Mesenchymal stem cell (in vitro differentiated cells and primary cell): ENCODE measurements at places on chromosomes 5 and 9.

- DNase-seq, result peak; percentile 64
Observed at GRCh38 chr9:87515006-87515405, 17.3 kb downstream of the DAPK1 start.

DNA sequence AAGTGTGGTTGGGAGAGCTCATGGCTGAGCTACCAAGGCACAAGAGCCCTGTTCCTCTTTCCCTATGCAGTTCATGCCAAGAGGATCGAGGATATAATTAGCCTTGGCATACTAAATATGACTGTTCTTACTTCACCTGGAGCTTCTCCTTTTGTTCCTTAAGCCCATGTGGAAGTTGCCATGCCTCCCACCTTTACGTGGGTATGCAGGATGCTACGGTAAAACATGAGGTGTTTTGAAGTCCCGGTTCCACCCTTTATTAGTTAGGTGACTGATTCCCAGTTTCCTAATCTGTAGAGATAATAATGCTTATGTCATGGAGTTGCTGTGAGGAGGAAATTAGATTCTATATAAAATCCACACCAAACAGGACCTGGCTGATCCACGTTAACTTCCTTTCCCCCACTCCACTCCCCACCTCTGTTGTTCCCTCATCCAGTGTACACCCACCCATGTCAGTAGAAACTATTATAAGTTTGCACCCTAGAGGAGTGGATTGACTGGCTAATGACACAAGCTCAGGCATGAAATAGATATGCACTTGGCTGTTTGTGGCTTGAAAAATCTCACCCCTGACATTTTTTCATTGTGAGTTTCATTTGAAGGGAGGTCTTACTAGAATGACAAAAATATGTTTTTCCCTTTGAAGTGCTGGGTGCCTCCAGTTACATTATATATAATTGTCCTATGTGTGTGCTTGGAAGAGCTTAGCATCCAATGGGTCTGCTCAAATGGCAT is 36.8 kb upstream of the SHOC1 start:
- no peak for DNase-seq

DNA sequence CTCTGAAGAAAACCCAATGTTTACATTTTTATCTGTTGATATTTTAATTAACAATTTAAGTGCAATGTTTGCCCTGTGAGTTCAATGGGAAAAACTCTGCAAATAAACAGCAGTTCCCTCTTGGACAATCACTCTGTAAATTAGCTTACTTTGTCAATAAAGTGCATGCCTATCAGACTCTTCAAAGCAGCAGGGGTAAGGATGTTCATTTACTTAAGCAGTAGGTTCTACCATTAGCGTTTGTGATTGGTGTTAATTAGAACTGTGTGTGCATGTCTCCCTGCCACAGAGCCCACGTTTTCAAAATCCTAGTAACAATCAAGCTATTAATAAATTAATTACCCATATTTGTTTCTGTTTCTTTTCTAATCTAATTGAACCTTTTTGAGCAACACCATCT is 1921.6 kb upstream of the WWC1 start:
- no peak for DNase-seq

DNA sequence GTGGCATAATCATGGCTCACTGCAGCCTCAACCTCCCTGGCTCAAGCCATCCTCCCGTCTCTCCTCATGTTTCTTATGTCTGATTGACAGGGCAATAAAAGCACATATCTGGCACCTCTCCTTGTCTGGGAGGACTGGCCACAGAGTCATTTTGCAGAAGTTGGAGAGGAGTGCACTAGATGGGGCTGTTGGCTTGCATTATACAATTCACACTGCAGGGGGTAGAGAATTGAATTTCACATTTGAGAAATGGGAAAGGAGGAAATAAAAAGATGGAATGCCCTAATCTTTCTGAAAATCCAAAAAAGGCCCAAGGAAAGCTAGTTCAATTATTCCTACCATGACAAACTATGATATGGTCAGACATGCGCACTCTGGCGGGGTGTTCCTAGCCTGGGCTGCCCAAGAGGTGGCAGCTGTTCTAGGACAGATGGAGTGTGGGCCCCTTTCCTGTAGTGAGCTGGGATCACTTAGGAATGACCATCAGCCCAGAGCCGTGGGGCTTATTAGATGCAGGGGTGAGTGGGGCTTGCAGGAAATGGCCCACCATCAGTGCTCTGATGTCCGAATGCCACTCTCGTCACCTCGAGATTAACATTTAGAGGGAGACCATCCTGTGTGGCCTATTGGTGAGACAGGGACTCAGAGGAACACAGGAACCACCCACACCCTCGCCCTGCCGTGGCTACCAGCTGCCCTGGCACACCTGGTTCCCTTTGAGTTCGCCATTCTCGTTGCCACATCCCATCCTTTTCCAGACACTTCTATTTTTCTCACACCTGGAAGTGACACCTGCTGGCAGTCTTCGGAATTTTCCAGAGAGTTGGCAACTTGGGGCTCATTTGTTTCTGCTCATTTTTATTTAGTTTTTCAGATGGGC is 21.8 kb upstream of the ANKRD18A start:
- DNase-seq, result peak; percentile 49

DNA sequence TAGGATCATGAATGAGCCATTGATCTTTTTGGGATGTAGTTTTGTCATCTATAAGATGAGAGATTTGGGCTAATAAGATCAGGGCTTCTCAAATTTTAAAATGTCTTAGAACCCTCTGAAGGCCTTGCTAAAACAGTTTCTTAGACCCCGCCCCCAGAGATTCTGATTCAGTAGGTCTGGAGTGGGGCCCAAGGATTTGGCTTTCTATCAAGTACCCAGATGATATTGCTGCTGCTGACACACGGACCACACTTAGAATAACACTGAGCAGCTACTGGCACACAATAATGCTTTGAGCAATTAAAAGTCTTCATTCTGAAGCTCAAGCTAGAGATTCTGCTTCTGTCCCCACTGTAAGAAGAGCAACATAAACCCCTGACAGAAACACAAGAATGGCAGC is 216.7 kb downstream of the SMARCA2 start:
- no peak for DNase-seq

DNA sequence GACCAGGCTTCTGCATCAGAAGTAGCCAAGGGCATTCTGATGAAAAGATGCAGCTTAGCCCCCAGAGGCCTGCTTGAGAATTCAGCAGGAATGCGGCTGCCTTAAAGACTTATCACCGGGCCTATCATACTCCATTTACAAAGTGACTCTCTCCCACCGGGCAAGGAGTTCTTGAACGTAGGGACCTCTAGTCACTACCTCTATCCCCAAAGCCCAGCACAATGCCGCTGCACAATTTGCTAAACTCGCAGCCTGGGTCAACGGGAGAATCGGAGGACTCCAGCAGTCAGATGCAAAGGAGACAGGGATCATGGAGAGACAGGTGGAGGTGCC is 661 bp downstream of the PDCL start:
- peak; percentile 65 for DNase-seq

GRCh38 chr9:20640331-20641187 is 18.3 kb upstream of the MLLT3 start:
- DNase-seq, result no peak

DNA sequence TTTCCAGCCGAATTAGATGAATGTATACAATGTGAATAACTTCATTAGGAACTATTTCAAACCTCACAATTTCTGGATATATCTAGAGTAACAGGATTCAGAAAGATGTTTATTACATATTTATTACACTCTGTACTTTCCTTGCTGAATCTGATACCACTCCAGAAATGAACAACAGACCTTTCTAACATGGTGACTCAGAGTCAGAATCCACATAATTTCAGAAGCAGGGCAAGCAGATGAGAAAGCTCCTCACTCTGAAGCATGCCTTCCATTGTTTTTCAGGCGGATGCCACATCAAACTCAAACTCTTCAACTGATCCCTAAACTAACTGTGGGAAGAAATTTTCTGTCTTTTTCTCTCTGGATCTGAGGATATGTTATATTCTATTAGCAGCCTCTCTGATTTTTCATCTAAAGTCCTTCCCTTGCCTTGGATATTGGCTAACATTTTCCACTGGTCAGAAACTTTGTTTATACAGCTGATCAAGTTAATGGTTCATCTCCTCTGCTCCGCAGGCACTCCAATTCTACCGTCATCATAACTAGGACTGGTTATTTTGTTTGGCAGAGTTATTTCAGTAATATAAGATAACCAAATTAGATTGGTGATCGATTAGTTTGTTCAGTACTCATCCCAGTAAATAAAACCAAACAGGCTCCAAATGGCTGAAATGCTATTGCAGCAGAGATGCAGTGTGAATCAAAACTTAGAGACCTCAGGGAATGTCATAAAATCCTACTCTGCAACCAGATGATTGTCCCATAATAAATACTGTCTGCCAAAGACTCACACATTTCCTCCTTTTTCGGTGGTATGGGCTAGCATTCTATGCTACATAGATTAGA is 556.0 kb downstream of the EBF1 start:
- peak; percentile 29 for DNase-seq

DNA sequence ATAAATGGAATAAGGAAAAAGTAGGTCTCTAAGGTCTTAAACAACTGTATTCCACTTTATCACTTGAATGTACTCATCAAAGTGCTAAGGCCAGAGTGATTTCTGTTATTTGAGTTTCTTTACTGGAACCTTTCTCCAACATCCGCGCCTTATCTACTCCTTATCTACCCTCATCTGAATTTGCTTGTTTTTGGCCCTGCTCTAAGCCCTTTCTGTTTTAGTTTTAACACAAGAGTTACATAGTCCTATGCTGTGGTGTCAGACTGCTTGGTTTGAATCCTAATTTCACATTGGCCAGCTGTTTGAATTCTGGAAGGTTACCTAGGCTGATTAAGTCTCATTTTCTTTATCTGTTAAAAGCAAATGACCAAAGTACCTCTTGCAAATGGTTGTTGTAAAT is 128.3 kb downstream of the PCSK5 start:
- DNase-seq, result no peak

- DNase-seq, result no peak
Observed at GRCh38 chr9:103991001-103991400, 103.1 kb upstream of the SMC2 start.

DNA sequence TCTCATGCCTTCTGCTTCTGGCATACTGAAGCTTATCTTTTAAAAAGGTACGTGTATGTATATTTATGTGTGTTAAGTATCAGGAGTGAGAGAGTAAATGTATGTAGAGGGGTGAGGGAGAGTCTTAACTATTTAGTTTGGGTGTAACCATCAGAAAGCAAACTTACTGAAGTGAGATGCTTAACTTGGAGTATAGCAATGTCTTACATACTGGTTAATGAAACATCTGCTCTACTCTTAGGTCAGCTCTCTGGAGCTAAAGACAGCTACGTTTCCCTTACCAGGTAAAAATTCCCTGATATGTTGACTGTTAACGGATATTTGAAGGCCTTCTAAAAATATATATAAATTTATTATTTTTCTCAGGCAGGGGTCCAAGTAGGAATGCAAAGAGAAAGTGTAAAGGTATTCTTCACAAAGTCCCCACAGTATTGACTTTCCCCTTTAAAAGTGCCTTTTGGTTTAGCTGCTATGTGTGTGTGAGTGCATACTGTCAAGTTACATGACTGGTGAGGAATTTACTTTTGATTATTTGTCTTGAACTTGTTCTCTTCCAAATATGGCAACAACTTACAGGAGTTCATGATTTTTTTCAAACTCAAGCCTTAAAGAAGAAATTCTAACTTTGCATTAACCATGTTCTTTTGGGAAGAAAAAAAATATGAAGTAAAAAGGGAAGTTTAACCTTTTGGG is 12.3 kb upstream of the C5orf24 start:
- DNase-seq, result peak; percentile 30

GRCh38 chr9:136079916-136080246 is 15.2 kb downstream of the NACC2 start:
- no peak for DNase-seq

DNA sequence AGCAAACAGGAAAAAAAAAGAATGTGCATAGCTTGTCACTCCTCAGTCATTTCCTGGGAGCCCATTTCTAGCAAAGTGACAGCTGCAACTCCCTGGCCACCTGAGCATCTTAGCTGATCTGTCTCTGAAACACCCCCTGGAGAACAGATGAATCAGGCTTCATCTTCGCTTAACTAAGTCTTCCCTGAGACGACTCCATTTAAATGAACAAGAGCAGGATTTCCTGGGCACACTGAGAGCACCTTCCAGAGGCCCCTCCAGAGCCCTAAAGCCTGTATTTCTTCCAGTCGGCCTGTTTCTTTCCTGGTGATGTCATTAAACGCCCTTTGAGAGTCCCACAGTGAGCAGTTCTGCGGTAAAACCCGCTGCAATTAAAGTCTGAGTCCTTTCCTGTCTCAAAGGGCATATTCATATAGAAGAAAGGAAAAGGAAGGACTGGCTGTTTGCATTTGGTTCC is 13.9 kb downstream of the TGFBI start:
- DNase-seq, result peak; percentile 91

DNA sequence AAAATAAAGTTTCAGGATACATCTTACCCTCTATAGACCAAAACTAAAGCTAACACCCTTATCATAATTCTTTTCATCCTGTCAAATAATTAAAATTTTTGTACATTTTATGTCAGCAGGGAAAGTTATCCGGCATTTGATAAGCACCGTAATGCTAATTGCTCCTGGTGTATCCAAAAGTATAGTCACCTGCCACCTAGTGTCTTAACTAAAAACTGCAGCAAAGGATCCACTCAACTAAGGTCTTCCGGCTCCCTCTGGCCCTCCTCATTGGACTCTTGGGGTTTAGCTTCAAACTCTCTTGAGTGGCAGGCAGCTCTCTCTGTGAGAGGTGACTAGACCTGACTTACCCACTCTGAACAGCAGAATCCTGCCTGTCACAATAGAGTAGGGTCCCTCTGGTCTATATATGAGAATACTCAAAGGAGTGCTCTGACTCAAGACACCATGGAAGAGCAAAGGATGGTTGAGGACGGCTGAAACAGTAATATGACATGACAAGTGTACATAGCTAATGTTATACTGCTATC is 60.4 kb upstream of the CAST start:
- peak; percentile 77 for DNase-seq

- peak; percentile 73 for DNase-seq
Observed at GRCh38 chr5:54760182-54760935, 225.0 kb downstream of the ESM1 start.

- DNase-seq, result no peak
Observed at GRCh38 chr5:156934450-156935211, 28.4 kb downstream of the TIMD4 start.

DNA sequence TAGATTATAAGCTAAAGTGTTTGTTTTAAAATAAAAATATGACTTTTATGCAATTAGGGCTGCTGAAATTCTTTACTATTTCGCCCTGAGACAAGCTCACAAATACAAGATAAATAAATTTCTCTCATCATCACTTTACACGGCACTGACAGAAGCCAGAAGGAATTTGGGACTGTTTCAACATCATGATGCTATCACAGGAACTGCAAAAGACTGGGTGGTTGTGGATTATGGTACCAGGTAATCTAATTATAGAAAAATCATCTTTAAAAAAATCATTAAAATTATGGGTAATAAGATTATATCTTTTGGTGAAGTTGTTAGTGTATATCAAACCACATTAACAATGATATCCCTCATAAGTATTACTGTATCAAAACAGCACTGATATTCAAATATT is 95.0 kb downstream of the MAN2A1 start:
- no peak for DNase-seq
